Bronchial epithelial cell (primary cell): ENCODE measurements at places on chromosomes 2 and 18. TPM values are rescaled to one million over a fixed set of nuclear protein-coding genes. Genes with fewer than 3 reads are reported as not detected.

- peak; percentile 12 for DNase-seq
These were observed 94.2 kb downstream of the POLR1A start for GRCh38 chr2:86011449-86011941.

LHCGR gene
- total RNA-seq, result not detected in 2 replicates

DNA sequence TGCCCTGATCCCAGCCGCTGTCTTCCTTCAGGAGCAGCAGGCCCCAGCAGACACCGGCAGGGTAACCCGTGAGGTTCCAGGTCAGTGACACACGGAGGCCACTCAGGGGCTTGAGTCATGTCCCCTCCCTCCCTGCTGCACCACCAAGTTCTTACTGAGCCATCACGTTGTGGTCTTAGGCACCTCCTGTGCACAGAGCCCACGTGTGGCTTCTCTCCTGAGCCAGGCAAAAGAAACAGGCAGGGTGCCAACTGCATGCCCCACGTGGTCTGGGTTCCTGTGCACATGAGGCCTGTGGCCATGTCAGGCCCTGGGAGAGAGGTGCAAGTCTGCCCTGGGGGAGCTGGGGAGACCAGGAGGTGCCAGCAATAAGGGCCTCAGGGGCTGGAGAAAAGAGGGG is 264.8 kb downstream of the KLHL29 start:
- no peak for DNase-seq

GNAL gene
- total RNA-seq, result 8.8 and 10.8 TPM in 2 replicates

- DNase-seq, result peak; percentile 36
These were observed 668.7 kb downstream of the SLC4A3 start for GRCh38 chr2:220296174-220296573.

CCDC74A gene
- 2.9 and 3.2 TPM in 2 replicates for total RNA-seq

- peak; percentile 98 for DNase-seq
These were observed 9.1 kb upstream of the AP1S3 start for GRCh38 chr2:223846515-223846914.

COL3A1 gene
- total RNA-seq, result 1.4 and 43.4 TPM in 2 replicates

- no peak for DNase-seq
These were observed 434.5 kb upstream of the RAB12 start for GRCh38 chr18:8174771-8175170.

GRCh38 chr2:38465789-38466127 is 88.7 kb upstream of the ATL2 start:
- DNase-seq, result peak; percentile 49
